ENCODE measurements at places on chromosomes 12 and 14. TPM values are rescaled to one million over a fixed set of nuclear protein-coding genes. Genes with fewer than 3 reads are reported as not detected.

DNA sequence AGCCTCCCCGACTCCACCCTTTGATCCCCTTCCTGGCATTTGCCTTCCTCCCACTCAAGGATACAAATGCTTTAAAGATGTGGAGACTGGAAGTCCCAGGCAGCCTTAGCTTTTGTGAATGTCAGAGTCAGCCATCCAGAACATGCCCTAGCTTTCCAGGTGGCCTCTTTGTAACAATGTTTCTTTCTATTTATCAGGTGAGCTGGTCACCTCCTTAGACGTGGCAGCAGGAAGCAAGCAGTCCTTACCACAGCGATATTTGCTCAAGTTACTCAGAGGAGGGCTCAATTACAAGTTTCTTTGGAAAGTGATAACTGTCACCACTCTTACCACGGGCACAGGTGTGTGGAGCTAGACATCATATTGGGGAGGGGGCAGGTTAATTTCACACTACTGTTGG is 4.9 kb downstream of the GALNT6 start:
- DNase-seq = no peak

GRCh38 chr14:62662811-62663455 is 382.3 kb downstream of the KCNH5 start:
- DNase-seq = no peak

- DNase-seq = no peak
These were observed 286.6 kb downstream of the FBXL14 start for GRCh38 chr12:1307796-1308195.

DNA sequence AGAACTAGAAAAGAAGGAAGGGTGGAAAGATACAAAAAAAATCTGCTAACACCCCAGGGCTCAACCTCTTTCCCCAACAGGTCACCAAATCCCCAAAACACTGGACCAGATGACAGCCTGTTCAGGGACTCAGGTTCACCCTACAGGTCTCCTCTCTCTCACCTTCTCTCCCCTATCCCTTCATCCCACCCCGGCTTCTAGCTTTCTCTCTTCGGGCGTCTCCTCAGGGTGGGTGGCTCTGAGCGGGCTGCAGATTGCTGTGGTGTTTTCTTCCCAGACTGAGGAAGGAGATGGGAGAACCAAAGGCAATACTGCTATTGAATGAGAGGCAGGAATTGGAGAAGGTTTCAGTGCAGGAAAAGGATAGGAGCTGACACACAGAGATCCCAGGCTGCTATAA is 39.3 kb downstream of the ANO2 start:
- no peak for DNase-seq

DNA sequence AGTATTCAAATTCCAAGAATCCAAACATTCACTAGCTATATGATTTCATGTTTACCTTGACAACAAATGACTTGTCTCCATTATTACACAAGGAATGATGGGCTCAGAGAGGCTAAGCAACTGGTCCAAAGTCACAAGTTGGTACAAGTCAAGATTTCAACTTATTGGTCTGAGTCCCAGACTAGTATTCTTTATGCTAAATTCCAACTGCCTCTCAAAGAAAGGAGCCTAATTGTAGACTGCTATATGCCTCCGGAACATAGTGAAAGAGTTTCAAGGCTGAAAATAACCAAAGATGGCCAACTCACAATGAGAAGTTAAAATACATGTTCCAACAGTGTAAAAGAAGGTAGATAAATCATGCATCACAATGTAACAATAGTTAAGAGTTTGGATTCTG is 7.5 kb downstream of the BTG1 start:
- no peak for DNase-seq

DNA sequence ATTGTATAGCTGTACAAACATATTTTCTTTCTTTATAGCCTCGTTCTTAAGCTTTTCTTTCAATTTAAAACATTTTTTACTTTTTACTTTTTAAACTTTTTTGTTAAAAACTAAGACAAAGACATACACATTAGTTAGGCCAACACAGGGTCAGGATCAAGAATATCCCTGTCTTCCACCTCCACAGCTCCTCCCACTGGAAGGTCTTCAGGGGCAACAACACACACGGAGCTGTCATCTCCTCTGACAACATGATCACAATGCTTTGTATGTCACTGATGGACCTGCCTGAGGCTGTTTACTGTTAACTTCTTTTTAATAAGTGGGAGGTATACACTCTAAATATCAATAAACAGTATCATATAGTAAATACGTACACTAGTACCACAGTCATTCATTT is 191.3 kb downstream of the SYT10 start:
- DNase-seq = no peak

DNA sequence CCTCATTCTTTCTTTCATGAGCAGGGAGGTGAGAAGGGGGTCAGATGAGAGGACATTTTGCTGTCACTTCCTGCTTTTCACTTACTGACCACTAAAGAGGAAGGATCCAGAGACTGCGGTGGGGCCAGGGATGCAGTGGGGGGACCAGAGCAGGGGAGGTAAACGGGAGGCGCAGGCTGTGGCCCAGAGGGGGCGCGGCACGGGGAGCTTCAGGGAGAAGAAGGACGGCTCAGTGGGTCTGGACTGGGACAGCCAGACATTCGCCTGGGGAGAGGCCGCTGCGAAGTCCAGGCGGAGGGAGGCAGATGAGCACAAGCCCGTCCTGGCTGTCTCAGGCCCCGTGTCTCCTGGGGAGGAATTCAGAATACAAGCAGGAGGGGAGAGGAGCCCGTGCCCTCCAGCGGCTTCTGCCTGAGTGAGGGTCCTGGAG is 41.2 kb downstream of the SLC6A12 start:
- DNase-seq = no peak

Gene OVCH1
- not detected for total RNA-seq

DNA sequence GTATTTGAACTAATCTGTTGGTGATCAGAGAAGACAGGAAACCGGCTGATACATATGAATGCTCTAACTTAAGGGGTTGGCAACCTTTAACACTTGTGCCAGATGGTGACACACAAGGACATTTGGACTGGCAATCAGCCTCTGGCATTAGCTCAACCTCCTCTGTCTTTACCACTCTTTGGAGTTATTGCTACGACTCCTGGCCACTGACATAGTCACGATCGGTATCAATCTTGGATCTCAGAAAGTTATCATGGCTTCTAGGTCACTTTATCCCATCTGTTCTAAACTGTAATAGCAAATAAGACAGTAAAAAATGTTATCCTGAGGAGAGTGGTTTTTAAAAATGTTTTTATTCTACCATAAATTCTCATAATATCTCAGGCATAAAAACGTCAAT is 575.2 kb upstream of the MDGA2 start:
- DNase-seq = no peak

DNA sequence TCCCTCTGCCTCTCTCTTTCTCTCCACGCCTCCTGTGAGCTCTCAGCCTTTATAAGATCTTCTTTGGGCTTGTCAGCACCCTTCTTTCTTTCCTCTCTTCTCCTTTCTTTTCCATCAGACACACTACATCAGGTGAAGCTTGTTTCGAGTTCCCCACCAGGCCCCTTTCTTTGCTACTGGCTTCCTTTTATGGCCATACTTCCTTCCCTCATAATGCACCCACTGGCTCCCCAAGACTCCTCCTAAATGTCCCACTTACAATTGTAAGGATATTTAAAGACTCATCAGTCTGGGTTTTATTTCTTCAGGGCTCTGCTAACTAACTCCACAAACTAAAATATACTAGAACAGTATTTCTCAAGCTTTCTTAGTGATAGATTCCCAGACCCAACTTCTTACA is 3.5 kb upstream of the RNU6-8 start:
- no peak for DNase-seq

DNA sequence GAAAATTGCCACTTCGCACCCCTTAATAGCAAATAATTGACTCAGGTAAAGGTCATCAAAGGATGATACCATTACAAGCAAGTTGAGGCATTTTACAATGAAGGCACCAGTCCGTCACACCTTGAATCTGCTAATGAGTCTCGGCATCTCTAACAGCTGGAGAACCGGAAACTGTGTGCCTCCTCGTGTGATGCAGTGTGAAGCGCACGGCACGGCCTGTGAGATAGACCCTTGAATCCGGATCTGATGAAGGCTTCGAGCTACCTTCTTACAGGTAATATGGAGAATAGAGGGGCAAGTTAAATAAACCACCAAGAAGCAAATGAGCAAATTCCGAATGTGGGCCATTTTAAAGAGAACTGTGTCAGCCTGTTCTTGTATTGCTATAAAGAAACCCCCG is 19.8 kb upstream of the TUBA1A start:
- no peak for DNase-seq

- DNase-seq = no peak
These were observed 11.9 kb downstream of the PTPRO start for GRCh38 chr12:15334225-15334624.

GRCh38 chr14:51228890-51229289 is 11.2 kb upstream of the TMX1 start:
- DNase-seq = no peak

Gene TEX52
- 0.36 TPM for total RNA-seq

Gene ETNK1
- total RNA-seq = 54.9 TPM

Gene TPH2
- not detected for total RNA-seq

Gene SLC2A14
- 0.22 TPM for total RNA-seq

Gene ZCRB1
- total RNA-seq = 77.0 TPM

Gene YAF2
- total RNA-seq = 39.4 TPM

Gene CYP27B1
- 7.6 TPM for total RNA-seq

Gene KLRC2
- total RNA-seq = 2.5 TPM

GRCh38 chr14:70782361-70782760 is 27.0 kb downstream of the MAP3K9 start:
- DNase-seq = no peak

- DNase-seq = no peak
These were observed 132.0 kb upstream of the ARHGAP5 start for GRCh38 chr14:31945074-31945613.

DNA sequence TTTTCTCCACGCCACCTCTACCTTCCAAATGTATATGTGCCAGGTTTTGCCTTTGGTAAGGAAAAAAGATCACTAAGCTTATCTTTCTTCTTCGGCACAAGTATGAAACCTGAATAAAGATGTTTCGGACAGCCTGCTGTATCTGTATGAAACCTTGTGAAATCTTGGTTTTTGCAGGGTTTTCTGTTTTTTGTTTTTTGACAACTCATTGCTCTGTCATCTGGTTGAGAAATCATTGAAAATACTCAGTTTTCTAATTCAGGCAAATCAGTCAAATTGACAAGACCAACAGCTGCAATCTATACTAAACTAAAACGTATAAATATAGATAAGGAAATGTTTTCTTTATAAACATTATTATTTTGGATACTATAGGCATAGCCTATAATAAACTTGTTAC is 63.1 kb upstream of the FGD4 start:
- no peak for DNase-seq

Gene CPM
- 5.8 TPM for total RNA-seq

DNA sequence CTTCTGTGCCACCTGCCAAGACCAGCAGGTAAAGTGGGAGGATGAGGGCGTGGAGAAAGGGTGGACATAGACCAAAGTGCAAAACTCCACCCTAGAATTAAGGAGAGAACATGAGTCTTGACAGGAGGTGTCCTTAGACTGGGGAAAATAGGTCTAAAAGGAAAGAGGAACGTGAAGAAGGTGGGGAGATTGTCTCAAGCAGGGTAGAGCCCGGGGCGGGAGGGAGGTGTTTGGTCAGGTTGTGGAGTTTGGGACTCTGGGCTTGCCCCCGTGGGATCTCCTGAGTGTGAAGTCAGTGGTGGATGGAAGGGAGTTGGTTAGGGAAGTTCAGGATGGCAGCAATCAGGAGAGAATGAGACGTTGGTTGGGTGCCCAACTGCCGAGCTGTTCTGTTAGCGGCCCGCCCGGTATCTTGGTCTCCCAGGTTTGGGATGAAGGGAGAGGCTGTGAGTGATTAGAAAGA is 386 bp downstream of the DGKA start:
- no peak for DNase-seq

DNA sequence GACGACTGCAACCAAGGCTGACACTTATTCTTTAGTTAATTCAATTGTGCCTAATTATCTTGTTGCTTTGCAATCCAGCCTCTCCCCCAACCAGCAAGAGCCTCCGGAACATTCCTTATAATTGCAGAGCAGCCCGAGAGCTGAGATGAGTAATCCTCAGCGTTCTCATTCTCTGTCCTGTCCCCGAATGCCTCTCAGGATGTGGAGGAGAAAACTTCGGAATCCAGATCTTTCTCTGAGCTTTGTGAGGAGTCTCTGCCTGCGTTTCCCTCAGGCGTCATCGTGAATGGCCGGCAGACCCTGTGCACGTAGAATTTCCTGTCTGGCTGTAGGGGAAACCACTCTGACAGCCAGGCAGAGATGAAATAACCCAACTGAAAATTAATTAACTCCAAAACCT is 160.5 kb upstream of the DIO3 start:
- DNase-seq = no peak

DNA sequence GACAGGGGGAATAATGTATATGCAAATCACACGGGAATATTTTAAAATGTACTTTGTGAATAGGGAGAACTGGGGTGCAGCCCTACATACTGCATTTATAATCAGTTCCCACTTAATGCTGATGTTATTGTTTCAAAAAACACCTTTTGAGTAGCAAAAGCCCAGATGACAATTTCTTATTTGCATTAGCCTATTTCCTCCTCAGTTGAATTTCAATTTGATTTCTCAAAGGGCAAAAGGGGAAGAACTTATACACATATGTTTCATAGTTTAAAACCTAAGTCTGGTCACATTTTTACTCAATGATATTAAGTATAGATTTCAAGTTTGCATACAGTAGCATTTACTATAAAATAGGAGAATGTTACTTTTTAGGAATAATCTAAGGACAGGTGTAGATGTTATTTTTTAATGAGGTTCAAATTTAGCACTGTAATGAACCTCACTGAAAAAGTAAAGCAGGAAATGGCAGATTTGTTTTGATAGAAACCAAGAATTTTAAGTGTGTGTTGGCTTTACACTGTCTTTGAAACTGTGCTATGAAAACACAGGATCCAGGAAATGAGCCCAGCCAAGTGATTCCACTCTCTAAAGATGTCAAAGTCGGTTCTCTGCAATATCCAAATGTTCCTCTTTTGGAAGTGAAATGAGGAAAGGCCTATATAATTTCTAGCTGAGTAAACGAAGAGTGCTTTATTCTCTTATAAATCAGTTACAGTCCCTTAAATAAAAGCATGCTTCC is 367.4 kb downstream of the BTG1 start:
- no peak for DNase-seq

DNA sequence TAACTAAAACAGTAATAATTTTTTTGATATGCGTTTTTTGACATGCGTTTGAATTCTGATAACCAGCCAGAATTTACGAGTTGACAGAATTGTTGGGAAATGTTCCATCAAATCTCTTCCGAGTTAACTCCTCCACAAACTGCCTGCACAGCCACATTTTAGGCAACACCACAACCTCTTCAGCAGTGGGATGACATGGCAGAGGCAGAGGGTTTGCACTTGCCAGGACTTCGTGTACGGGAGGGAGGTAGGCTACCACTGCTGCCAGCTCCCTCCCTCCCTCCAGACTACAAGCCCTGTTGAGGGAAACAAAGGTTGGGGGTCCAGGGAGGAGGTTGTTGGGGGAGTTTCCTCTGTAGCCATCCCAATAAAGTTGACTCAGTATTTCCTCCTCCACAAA is 14.5 kb upstream of the ACTR6 start:
- no peak for DNase-seq

Data from activated CD8-positive, alpha-beta T cell treated with anti-CD3 and anti-CD28 coated beads for 36 hours (primary cell).